ENCODE measurements at places on chromosomes 4 and X.

DNA sequence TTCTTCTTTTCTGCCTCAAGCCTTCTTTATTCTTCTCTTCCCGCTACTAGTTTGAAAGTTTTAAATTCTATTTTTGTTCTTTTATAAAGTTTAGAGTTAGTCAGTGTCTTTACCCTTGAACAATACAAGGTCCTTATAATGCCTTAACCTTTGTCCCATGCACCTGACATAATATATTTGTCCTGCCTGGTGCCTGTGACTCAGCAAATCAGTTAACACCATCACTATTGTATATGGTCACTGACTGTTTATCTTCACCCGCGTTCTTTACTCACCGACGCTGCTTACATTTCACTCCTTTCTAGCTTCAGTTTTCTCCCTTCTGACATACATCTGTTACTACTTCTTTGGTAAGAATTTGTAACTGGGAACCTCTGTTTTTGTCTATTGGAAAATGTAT is 5.7 kb downstream of the SMIM20 start:
- DNase-seq, result no peak

DNA sequence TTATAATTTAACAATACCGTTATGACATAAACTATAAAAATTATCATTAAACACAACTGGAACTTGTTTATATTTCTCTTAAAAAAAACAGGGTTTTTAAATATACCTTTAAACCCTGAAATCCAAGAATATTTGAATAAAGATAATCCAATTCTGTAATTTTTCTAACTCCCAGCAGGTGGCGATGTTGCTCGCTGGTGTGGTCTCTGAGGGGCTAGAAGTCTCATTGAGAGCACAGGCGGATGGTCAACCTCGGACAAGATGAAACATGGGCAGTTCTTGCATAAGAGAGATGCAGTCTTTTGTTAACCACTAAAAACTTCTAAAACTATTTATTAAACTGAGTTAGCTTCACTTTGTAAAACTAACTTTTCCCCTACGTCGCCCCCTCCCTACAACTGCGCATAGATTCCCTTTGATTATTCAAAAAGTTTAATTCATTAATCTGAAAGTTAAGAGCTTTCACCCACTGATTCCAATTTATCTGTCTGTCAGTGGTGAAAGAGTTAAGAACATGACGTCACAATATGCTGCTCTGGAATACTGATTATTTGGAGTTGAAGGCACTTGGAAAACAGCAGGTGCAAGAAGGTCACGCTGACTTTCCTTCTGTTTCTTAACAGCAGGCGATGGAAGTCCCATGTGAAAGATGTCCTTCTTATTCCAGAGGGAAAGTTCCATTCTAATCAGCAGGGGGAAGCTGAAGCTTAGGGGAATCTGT is 29.5 kb downstream of the DMP1 start:
- DNase-seq, result no peak

GRCh38 chrX:72307646-72308051 is 1.9 kb upstream of the CITED1 start:
- DNase-seq, result no peak

GRCh38 chr4:8439914-8440491 is 520 bp downstream of the ACOX3 start:
- no peak for DNase-seq

DNA sequence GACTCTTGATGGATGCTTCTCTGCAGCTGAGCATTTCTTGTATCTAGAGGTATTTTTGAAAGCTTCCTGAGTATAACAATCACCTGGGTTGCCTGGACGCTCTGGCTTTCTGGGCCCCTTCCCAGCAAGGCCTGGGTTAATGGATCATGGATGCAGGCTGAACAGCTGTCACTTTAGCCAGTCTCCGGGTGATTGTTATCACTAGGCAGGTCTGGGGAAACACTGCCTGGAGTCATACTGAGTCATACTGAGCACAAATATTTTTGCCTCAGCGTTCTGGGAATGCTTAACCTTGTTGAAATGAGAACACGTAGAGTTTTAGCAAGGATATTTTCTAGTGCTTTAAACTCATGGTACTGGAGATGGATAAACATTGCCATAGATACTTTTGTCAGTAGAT is 102.6 kb downstream of the PHEX start:
- no peak for DNase-seq

GRCh38 chr4:100819505-100819904 is 301.7 kb upstream of the EMCN start:
- DNase-seq, result no peak

DNA sequence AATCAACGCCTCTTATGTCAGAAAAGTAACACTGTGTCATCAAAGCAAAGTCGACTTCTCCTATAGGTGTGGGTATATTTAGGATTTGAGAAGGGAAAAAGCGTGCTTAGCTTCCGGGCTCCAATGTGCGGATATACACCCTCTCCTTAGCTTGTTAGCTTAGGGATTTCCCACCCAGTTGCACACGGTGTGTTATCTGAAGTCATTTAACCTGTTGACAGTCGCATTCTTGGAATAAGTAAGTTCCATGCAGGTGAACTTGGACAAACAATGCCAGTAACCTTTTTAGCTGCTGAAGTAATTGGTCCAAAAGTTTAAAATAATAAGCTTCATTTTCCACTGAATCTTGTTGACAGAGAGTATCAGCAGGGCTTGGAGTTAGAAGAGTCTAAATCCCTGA is 113.7 kb downstream of the SHROOM3 start:
- DNase-seq, result no peak

- DNase-seq, result no peak
Measured at GRCh38 chrX:3166670-3167455, 125.6 kb downstream of the ARSF start.

GRCh38 chrX:23493941-23494374 is 159.3 kb downstream of the PTCHD1 start:
- DNase-seq, result no peak

DNA sequence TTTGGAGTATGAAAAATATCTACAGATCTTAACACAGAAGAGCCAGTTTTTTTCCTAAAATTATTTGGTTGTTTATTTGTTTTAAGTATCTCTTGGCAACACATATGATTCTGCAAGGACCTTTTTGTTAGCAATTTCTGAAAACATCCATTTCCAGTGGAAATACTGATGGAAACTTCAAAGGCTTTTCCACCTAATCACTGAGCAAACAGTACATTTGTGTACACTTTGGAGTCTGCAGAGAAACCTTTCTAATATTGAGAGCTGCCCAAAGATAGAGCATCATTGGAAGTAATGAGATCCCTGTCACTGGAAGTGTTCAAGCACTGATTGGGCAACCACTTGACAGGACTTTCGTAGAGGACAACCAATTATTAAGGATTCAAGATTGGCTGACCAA is 69.7 kb upstream of the TFDP3 start:
- DNase-seq, result no peak

GRCh38 chrX:31356275-31357212 is 284.7 kb upstream of the FTHL17 start:
- no peak for DNase-seq

DNA sequence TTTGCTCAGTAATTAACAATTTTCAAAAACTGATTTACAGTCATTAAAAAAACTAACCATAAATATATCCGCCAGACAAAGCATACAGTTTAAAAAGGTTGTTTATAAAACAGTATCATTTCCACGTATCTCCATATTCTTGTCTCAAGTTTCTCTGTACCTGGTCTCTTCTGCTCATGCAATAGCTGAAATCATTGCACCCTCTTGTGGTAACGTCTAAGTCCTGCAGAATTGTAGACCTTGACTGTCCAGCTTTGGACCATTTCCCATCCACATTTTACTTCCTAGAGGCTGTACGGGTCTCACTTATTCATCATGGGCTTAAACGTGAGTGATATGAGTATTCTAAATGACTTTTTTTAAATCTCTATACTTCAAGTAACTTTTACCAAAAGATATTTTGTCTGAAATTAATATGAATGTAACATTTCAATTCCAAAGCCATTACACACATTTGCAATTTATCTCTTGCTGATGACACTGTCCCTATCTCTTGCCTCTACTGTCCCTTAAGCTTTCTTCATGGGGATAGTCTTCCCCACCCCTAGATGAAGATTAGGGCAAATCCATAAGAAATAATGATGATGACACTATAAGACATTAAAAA is 118.5 kb downstream of the BTC start:
- DNase-seq, result no peak

DNA sequence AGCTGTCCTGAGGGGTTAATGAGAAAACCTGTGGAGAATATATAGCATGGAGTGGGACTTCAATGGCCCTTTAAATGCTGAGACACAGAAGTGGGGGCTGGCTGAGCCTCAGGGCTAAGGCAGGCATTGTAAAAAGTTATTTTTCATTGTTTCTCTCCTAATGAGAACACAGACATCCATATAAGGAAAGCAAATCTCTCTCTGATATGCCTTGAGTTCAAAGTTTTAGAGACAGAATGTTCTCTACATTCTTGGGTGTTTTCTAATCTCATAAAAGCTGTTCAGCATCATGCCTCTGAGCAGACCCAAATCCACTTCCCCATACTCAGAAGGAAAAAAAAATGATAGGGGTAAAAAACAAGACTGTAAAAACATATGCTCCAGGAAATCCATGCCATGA is 16.8 kb upstream of the RAB40A start:
- DNase-seq, result no peak

GRCh38 chr4:88705805-88706492 is 8.3 kb upstream of the NAP1L5 start:
- no peak for DNase-seq
